NCI-H526 treated with DMSO at 0.1 percent for 48 hours (cell line): ENCODE measurements at places on chromosomes 2 and 18.

GRCh38 chr2:109102588-109103233 lies 26.3 kb upstream of the SH3RF3 start:
- no peak for DNase-seq

DNA sequence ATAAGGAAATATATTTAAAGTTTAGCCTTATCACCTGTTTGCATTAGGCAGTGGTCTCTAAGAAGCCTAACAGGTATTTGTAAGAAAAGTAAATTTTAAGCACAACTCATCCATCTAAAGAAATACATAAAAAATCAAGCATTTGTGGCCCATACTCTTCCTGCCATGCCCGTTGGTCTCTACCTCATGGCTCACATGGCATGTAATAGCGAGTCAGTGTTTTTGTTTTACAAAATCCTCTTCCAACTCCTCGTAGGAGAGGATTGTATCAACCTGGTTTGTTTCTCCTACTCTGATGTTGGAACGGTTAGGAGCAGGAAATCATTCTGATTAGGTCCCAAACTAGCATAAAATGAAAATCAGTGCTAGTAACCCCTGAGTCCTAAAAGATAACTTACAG lies 91.8 kb downstream of the FMNL2 start:
- no peak for DNase-seq

GRCh38 chr18:53101536-53102105 lies 761.6 kb downstream of the DCC start:
- no peak for DNase-seq

- peak; percentile 3 for DNase-seq
Observed at GRCh38 chr2:67650291-67651133, 253.4 kb downstream of the ETAA1 start.

DNA sequence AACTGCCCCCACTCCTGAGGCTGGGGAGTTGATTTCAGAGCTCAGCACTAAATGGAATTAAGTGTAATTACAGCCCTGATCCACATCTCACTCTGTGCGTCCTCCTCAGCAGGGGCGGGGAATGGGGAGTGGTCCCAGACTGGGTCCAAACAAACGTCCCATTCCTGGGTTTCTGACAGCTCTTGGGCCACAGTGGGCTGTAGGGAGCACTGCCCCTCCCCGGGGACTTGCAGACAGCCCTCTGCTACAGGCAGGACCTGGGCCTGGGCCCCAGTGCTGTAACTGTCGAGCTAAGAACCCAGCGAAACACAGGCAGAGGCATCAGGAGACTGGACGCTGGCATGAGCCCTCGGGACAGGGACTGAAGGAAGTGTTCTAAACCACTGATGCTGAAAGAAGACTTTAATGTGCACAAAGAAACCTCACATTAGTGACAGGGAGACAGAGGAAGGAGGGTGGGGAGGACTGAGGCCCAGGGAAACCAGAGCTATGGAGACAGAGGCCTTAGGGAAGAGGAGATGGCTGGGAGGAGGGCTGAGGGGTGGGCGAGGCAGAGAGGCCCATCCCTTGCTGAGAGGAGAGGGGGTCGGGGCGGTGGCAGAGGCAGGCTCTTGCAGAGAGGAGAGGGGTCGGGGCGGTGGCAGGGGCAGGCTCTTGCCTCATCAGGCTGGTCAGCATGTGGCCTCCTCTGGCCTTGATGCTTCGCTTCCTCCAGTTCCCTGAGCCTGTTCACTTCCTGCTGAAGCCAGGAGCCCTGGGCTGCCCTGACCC lies 5.8 kb upstream of the SEMA4C start:
- no peak for DNase-seq

DNA sequence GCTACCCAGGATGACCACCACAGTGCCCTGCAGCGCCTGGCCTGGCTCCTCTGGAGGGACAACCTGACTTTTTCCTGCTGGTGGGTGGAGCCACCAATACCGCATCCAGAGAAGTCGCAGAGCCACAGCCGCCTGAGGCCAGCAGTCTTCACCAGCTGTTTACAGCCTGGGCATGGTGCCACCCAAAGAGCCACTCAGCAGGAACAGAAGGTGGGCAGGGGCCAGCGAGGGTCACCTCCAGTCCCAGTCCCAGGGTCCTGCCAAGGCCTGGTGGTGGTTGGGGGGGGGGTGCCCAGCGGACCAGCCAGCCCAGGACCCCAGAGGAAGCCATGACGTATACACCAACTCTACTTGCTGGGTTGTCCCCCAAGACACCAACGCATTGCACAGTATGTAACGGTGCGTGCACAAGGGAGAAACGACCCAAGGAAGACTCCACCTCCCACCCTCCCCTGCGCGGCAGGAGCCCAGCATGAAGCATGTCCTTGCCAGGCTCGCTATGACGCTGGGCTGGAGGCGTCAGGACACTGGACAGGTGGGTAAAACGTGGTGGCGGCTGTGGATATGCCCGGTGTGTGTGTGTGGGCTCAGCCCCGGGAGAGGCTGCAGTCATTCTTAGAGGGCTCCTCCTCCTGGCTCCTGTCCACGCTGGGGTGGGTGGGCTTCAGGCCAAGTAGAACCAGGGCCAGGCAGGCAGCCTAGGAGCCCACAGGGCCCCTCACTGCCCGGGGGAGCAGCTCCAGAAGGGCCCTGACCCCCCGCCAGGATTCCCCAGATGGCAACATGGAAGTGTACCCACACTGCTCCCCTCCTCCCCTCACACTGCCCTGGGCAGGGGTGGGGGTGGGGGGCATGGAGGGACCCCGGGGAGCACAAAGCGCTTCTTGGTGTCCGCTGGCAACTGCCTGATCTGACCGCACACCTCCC lies 49.3 kb downstream of the HS6ST1 start:
- no peak for DNase-seq

DNA sequence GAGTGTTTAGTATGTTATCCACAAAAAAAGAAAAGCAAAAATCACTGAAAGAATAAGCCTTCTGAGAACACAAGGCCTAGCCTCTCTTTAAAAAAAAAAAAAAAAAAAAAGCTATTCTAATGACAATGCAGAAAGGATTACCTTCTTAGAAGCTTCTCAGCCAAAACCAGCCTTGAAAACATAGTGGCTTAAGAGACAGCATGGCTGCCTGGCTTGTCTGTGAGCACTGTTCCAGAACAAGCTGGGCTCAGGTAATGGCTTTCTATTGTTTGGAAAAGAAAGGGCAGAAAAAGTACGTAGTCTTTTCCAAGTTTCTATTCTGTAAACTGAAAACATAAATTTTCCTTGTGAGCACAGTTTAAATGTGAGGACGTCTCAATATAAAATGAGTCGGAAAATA lies 119.5 kb downstream of the MAP3K20 start:
- DNase-seq, result no peak

- DNase-seq, result no peak
Observed at GRCh38 chr2:226466589-226466988, 333.0 kb downstream of the IRS1 start.

GRCh38 chr2:190216829-190217228 lies 102.8 kb downstream of the HIBCH start:
- DNase-seq, result peak; percentile 8

DNA sequence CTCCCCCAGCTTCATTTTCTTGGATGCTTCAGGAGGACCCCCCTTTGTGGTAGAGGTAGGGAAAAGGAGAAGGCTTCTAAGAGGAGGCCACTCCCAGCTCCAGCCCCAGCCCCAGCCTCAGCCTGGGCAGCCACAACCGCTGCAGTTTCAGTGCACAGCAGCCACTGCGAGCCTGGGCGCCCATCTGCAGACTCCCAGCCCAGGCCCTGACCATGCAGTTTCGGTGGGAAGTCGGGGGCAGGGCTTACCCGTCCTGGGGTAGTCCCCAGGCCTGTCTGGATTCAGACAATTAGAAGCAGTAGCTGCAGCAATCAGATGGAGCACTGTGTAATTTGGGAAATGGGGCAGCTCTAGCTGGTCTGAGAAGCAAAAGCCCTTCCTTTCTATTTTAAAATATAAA lies 28.6 kb downstream of the ITM2C start:
- DNase-seq, result no peak

- DNase-seq, result no peak
Observed at GRCh38 chr2:32738939-32739338, 111.1 kb downstream of the TTC27 start.
